ENCODE measurements at places on chromosomes 5 and 9.

DNA sequence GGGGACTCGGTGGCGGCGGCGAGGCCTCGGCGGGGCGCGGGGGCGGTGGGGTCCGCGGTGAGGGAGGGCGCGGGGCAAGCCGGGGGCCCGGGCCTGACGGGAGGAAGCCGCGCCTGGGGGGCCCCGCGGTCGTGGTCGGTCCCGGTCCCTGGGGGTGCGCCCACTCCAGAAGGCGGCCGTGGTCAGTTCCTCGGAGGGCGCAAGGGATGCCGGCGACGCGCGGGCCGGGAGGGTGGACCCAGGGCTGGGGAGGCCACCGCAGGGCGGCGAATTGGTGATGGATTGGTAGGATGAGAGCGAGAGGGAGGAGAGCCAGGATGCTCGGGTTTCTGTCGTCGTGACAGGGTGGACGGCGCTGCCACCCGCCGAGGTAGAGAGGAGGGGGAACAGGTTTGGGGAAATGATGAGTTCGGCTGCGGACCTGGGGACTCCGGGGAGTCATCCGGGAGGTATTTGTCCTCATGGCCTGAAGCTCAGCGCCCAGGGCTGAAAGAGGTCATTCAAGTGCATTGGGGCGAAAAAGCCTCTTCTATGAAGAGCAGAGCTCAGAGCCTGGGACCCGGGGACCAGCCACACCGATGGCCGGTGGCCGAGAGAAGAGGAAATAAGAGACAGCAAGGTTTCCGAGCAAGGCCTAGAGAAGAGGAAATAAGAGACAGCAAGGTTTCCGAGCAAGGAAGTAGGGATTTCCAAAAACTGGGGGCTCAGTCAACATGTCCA, 557 bp downstream of the GNG10 start:
- DNase-seq: no peak

GRCh38 chr5:5586721-5587120, 164.2 kb downstream of the ICE1 start:
- no peak for DNase-seq

GRCh38 chr9:119881898-119882297, 512.7 kb upstream of the BRINP1 start:
- no peak for DNase-seq

DNA sequence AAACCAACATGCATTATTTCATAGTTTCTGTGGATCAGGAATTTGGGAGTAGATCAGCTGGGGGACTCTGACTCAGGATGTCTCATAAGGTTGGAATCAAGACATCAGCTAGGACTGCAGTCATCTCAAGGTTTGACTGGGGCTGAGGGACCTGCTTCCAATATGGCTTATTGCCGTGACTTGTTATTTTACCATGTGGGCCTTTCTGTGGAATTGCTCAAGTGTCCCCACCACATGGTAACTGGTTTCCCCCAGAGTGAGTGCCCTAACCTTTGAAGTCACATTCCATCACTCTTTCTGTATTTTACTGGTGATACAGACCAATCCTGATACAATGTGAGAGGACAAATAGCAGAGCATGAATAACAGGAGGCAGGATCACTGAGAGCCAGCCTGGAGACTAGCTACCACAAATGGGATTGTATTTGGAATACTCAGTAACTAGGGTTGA, 70.2 kb upstream of the ELL2 start:
- no peak for DNase-seq

DNA sequence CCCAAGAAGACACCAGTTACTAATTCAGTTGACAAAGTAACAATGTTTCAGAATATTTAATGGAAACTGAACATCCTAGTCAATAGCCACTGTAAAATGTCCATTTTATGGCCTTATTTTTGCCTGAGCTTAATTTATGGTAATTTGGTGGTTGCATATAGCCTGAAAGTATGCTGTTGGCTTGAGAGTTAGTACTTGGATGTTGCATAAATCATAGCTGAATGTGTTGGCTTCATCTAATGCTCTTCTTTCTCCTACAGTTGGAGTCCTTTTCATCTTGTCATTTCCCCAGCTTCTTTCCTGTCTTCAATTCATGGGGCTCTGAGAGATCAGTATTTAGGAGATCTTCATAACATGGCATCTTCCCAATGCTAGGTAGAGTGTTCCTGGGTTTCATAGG, 164.6 kb downstream of the MAT2B start:
- no peak for DNase-seq

DNA sequence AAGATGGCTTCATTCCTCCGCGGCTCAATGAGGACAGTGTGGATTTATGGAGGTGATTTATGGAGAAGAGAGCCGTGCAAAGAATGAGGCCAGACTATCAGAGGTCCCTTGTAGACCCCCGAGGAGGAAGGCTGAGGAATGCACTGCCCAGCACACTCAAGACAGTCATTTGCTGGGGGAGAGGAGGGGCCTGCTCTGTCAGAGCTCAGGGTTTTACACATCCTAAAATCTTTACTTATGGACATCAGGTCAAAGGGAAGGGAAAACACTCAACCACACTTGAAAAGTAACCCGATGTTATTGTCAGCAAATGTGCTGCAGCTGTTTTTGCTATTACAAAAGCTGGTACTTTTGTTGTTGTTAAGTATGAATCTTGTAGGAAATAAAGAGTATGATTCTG, 289.5 kb downstream of the SLIT3 start:
- DNase-seq: no peak

DNA sequence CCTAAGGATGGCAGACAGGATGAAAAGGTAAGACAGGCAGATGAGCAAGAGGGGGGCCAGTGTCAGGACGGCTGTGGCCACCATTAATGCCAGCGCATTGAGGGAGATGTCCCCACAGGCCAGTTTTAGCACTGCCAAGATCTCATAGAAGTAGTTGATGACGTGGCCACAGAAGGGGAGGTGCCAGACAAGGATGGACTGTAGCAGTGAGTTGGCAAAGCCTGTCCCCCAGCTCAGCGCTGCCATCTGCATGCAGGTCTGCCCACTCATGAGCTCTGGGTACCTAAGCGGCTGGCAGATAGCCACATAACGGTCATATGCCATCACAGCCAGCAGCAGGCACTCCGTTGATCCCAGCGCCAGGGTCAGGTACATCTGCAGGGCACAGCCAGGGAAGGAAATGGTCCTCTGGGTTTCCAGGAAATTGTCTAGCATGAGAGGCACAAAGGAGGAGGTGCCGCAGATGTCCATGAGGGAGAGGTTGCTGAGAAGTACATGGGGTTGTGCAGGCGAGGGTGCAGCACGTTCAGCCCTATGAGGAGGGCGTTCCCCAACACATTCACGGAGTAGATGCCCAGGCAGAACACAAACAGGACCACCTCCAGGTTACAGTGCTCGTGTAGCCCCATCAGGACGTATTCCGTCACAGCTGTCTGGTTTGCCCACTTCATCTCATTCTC, 10.8 kb downstream of the OR13J1 start:
- no peak for DNase-seq

- DNase-seq: no peak
Measured at GRCh38 chr9:70753311-70753710, 338.9 kb upstream of the KLF9 start.

- no peak for DNase-seq
Measured at GRCh38 chr5:149915392-149916260, 29.0 kb downstream of the PDE6A start.
